Fibroblast of lung (primary cell): ENCODE measurements at places on chromosomes 2 and 18. TPM values are rescaled to one million over a fixed set of nuclear protein-coding genes. Genes with fewer than 3 reads are reported as not detected.

The EVA1A gene
- total RNA-seq = 16.2 and 31.7 TPM in 2 replicates

The MYCN gene
- total RNA-seq = not detected in 2 replicates

DNA sequence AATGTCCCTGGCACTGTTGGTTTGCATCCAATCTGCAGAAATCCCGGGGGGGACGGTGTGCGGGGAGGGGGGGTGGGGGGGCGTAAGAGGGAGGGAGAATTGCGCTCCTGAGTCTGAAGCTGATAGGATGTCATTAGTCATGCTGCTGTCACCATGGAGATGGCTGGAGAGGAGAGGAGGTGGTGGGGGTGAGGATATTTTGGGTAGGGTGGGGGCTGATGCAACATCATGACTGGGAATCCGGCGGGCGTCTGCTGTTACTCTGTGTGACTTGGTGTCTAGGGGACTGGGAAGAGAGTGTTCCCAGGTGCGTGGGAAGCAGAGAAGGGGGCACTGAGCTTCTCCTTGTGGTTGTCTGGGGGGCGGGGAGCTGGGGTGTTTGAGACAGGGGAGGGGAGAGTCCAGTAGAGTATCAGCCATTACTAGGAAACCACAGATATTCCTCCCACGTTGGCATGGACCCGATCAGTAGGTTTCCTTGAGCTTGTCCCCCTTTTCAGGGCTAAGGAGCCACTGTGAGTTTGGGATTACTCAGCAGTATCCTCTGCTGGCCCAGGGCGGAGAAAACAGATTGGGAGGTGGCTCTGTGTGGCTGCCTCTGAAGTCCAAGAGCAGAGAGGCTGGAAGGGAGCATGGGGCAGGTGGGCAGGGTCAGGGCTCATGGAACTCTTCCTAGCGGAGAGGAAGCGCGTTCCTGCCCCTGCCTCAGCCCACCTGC lies 18.9 kb downstream of the TET3 start:
- H3K4me1 ChIP-seq = peaks cover 39% of the 10 kb centered on the region
- H3K27ac ChIP-seq = peak overlapping the region; percentile 55
- no peaks in the 10 kb centered on the region for H3K27me3 ChIP-seq
- H3K4me3 ChIP-seq = peak overlapping the region; percentile 57

GRCh38 chr2:137998503-137998902 lies 34.2 kb downstream of the HNMT start:
- no peak overlapping the region for H3K4me3 ChIP-seq
- H3K4me1 ChIP-seq = no peaks in the 10 kb centered on the region
- H3K27ac ChIP-seq = no peak overlapping the region
- H3K36me3 ChIP-seq = no peaks in the 10 kb centered on the region
- H3K27me3 ChIP-seq = no peaks in the 10 kb centered on the region

GRCh38 chr2:238496756-238497609 lies 70.3 kb downstream of the ASB1 start:
- H3K4me3 ChIP-seq = no peak overlapping the region
- no peaks in the 10 kb centered on the region for H3K36me3 ChIP-seq
- H3K27me3 ChIP-seq = no peaks in the 10 kb centered on the region

DNA sequence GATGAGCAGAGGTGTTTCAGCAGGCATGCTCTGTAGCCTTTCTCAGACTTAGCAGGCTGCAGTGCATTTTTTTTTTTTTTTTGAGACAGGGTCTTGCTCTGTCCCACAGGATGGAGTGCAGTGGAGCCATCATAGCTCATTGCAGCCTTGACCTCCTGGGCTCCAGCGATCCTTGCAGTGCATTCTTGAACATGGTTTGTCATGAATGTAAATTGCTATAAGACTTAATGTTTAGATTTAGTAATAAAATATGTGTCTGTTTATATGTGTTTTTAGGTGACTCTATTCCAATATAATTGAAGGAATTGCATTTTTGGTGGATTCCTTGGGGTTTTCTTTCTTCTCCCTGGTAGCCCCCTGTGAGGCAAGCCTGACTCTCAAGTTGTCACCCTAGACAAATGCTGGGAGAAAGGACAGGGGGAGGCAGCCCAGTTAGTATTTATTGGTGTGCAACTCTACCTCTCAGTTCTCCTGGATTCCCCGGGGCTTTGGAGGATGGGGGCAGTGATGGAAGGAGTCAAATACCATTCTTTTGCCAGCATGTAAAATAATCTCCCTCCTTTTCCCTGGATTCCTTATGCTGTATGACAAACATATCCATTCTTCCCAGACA lies 22.7 kb downstream of the LYPD6B start:
- no peak overlapping the region for H3K27ac ChIP-seq
- no peak for DNase-seq
- H3K4me1 ChIP-seq = no peaks in the 10 kb centered on the region
- no peaks in the 10 kb centered on the region for H3K27me3 ChIP-seq
- no peak overlapping the region for H3K4me3 ChIP-seq

GRCh38 chr2:84874381-84875212 lies 6.3 kb downstream of the TRABD2A start:
- peaks cover 5% of the 10 kb centered on the region for H3K27me3 ChIP-seq
- H3K36me3 ChIP-seq = no peaks in the 10 kb centered on the region
- H3K4me1 ChIP-seq = no peaks in the 10 kb centered on the region
- H3K4me3 ChIP-seq = no peak overlapping the region
- peak; percentile 32 for DNase-seq
- no peak overlapping the region for H3K27ac ChIP-seq

The HNMT gene
- total RNA-seq = 139 and 163 TPM in 2 replicates

DNA sequence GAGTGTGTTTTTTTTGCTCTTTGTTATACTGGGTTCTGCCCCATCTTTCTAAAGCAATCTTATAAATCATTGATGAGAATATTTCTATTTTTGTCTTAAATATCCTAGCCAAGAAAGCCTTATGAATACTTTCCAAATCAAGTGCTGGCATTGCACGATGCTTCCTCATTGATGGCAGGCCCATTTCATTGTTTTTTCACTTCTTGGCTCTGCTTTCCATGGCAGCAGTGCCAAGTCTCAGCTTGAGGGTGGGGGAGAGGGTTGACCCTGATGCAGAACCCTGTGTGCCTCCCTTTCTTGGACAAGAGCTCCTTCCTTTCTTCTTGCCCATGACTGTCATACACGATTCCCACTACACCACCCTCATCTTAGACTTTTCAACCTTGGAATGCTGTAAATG lies 16.7 kb upstream of the CELF4 start:
- DNase-seq = no peak
- no peaks in the 10 kb centered on the region for H3K27me3 ChIP-seq

- H3K27ac ChIP-seq = no peak overlapping the region
- no peaks in the 10 kb centered on the region for H3K4me1 ChIP-seq
- H3K36me3 ChIP-seq = no peaks in the 10 kb centered on the region
- H3K4me3 ChIP-seq = no peak overlapping the region
- H3K27me3 ChIP-seq = peaks cover 12% of the 10 kb centered on the region
Measured at GRCh38 chr2:36792951-36793350, 96.4 kb downstream of the VIT start.

- no peaks in the 10 kb centered on the region for H3K4me1 ChIP-seq
- H3K4me3 ChIP-seq = no peak overlapping the region
- DNase-seq = no peak
- H3K27ac ChIP-seq = no peak overlapping the region
Measured at GRCh38 chr2:239790313-239790712, 234.8 kb downstream of the NDUFA10 start.

- no peak overlapping the region for H3K4me3 ChIP-seq
- no peak for DNase-seq
- H3K36me3 ChIP-seq = no peaks in the 10 kb centered on the region
- peaks cover 7% of the 10 kb centered on the region for H3K4me1 ChIP-seq
- H3K27me3 ChIP-seq = no peaks in the 10 kb centered on the region
Measured at GRCh38 chr2:109471658-109472057, 142.1 kb downstream of the SEPTIN10 start.

DNA sequence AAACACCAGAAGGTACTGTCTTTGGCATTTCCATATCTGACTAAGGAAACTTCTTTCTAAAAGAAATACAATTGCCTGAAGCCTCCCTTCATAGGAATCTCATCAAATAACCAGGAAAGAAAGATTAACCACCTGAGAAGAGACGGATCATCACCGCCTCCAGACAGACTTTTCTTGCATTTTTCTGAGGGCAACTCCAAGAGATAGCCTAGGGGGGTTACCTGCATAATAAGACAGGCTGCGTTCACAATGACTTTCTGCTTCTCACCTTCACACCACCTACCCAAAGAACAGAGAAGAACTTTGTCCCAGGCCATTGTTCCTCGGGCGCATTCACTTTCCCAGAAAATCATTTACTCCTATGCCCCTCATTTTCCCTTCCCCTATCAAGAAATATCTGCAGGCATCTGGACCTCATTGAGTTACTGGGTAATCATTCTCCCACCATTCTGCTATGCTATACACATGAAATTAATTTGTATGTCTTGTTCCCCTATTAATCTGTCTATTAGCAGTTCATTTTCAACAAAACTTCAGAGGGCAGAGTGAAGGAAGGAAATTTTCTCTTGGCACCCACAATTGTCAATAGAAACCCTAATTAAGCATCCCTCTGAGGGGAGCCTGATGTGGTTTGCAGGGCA lies 8.3 kb upstream of the POMC start:
- DNase-seq = no peak
- no peak overlapping the region for H3K4me3 ChIP-seq
- H3K27me3 ChIP-seq = peaks cover 13% of the 10 kb centered on the region
- no peaks in the 10 kb centered on the region for H3K36me3 ChIP-seq

DNA sequence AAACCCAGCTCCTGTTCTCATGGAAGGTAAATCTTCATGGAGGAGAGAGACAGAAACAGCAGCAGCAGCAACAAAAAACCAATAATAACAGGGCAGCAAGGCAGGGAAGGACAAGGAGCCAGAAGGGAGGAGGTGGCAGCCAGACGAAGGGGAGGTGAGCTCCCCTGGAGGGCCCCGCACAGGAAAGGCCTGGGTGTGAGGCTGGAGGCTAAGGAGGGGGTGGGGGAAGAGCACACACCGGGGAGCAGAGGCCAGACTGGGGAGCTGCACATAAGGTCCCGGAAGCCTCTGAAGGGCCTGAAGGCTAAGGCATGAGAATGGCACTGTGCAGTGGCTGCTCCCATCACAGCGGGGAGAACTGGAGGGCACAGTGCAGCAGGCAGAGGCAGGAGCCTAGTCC lies 94.8 kb upstream of the SMAD7 start:
- no peak for DNase-seq
- H3K27ac ChIP-seq = no peak overlapping the region
- no peaks in the 10 kb centered on the region for H3K4me1 ChIP-seq
- H3K36me3 ChIP-seq = no peaks in the 10 kb centered on the region
- H3K27me3 ChIP-seq = no peaks in the 10 kb centered on the region
- no peak overlapping the region for H3K4me3 ChIP-seq

DNA sequence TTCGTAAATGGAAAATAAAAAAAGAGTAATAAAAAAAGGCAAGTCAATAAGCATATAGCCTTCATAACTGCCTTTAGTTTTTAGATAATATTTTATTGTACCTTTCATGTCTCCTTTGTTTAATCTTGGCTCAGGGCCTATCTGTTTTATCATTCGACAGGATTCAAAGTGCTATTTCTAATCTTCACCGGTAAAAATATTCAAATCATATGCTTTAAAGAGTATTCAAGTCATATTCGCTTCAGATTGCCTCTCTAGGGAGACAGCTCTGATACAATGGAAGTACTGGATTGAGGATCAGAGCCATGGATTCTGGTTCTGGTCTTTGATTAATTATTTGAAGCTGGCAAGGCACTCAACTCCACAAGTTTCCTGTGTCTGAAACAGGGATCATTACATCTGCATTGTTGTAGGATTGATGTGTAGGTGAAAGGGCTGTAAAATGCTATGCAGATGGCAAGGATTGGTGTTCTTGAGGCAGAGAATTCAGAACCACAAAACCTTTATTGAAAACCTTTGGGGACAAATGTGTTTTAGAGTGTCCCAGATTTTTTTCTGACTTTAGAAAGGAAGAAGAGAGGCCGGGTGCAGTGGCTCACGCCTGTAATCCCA lies 84.3 kb upstream of the RAPH1 start:
- H3K4me1 ChIP-seq = no peaks in the 10 kb centered on the region
- no peaks in the 10 kb centered on the region for H3K27me3 ChIP-seq
- H3K4me3 ChIP-seq = no peak overlapping the region
- H3K36me3 ChIP-seq = no peaks in the 10 kb centered on the region

DNA sequence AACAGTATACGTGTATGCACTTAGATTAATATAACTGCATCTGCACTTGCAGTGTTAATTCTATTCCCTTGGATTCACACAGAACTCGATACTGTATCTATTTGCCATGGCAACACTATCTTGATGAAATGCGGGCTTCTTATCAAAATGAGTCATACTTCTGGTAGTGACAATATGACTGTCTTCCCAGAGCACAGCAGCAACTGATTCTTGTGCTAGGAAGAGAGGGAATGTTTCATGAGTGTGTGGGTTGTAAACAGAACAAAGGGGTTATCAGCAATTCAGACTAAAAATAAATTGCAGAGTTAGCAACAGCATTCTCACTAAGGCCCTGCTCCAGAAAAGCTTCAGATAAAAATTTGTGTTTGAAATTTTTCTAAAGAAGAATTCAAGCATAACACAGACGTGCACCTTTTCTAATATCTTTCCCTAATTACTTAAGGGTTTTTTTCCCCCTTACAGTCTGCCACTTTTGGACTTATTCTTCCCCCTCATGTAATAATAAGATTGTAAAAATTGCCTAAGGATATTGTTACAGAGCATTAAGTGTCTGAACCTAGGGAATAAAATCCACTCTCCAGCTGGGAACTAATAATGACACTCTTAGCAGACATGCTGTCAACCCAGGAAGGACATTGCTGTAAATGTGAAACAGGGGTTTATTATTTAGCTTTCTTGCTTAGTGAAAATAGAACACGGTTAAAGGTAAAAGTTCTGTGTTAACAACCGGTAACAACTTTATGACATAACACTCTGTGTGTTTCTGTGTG lies 99.9 kb upstream of the SLC38A11 start:
- H3K4me3 ChIP-seq = no peak overlapping the region
- no peaks in the 10 kb centered on the region for H3K36me3 ChIP-seq
- no peaks in the 10 kb centered on the region for H3K27me3 ChIP-seq
- peak; percentile 79 for DNase-seq

The RBM44 gene
- total RNA-seq = 0.17 and 0.26 TPM in 2 replicates

DNA sequence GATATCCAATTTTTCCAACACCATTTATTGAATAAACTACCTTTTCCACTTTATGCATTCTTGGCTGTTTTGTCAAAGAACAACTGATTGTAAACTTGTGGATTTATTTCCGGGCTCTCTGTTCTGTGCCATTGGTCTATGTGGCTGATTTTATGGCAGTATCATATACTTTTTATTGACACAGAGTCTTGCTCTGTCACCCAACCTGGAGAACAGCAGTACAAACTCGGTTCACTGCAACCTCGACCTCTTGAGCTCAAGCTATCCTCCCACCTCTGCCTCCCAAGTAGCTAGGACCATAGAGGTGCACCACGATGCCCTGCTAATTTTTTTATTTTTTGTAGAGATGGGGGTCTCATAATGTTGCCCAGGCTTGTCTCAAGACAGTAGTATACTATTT lies 6.7 kb upstream of the GALNT5 start:
- DNase-seq = no peak
- no peak overlapping the region for H3K4me3 ChIP-seq
- no peak overlapping the region for H3K27ac ChIP-seq
- no peaks in the 10 kb centered on the region for H3K36me3 ChIP-seq
- H3K27me3 ChIP-seq = no peaks in the 10 kb centered on the region

The UGT1A9 gene
- not detected in 2 replicates for total RNA-seq

DNA sequence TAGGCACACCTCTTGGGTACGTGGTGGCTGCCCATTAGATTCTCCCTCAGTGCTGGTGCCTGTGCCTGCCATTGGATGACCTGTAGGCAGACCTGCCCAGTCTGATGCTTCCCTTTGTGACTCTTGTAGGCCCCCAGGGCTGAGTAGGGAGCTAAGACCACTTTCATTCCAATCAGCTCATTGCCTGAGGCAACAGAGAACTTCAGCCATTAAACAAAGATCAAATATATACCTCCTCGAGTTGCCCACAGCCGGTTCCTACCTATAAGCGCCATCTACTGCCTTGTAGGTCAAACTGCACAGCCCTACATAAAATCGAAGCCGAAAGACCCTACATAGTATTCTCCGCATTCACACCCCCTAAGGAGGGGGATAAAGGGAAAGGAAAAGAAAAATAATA lies 184.6 kb downstream of the ETAA1 start:
- H3K4me1 ChIP-seq = no peaks in the 10 kb centered on the region
- no peaks in the 10 kb centered on the region for H3K27me3 ChIP-seq
- no peaks in the 10 kb centered on the region for H3K36me3 ChIP-seq
